Endodermal cell (in vitro differentiated cells): ENCODE measurements at places on chromosomes 12 and 14. TPM values are rescaled to one million over a fixed set of nuclear protein-coding genes. Genes with fewer than 3 reads are reported as not detected.

GRCh38 chr14:64200170-64200569 is 94.0 kb downstream of the ESR2 start:
- DNase-seq, result peak; percentile 67

DNA sequence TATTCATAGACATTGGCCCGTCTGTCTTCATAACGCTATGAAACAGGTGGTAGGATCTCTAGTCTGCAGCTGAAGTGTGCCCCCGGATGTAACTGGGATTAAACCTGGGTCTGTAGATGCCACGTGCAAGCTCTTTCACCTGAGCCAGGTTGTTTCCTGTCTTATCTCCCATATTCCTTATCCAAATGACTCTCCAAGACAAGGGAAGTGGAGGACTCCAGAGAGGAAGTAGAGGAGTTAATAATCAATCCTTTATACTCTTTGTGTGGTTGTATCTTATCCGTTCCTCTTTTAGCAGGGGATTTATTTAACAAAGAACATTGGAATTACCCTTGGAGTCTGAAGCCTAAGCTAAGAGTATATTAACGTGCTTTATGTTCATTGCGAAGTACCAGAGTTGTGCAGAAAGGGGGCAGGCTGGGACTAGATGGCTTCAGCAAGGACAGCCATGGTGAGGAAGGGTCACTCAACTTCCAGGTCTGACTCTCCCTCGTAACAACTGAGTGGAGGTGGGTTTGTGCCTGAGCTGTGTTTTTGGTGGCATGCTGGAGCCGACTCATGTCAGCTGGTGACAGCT is 82.8 kb downstream of the RIN3 start:
- DNase-seq, result peak; percentile 63

DNA sequence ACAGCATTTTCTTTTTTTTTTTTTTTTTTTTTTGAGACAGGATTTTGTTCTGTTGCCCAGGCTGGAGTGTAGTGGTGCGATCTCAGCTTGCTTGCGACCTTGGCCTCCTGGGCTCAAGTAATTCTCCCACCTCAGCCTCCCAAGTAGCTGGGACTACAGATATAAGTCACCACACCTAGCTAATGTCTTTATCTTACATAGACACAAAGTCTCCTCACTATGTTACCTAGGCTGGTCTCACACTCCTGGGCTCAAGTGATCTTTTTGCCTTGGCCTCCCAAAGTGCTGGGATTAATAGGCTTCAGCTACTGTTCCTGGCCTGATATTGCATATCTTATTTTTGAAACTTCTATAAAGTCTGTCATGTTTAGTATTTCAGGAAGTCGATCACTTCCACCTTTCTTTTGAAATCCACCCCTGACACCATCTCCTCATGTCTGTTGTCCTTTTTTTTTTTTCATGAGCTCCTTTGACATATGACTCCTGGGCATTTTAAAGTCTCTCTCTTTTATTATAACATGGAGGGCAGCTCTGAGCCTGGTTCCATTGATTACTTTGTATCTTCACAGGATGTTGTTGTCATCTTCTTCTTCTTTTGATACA is 5.9 kb upstream of the A2ML1 start:
- no peak for DNase-seq

GRCh38 chr12:98194591-98194990 is 320.8 kb upstream of the TMPO start:
- no peak for DNase-seq

GRCh38 chr12:55982319-55982936 is 8.6 kb downstream of the RAB5B start:
- DNase-seq, result no peak

DNA sequence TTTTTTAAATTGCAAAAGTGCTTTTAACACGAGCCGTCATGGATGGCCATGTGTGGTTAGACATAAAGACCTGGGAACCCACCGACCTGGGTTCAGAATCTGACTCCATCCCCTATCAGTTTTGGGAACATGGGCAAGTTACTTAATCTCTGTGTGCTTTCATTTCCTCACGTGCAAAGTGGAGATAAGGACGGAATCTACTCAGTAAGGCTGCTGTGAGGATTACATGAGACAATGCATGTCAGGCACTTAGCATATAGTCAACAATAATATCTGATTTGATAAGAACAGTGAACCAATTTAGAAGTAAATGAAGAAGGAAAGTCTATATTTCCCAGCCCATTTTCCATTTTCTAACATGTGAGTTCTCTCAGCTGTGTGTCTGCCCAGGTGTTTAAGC is 235.4 kb downstream of the SUDS3 start:
- no peak for DNase-seq

DNA sequence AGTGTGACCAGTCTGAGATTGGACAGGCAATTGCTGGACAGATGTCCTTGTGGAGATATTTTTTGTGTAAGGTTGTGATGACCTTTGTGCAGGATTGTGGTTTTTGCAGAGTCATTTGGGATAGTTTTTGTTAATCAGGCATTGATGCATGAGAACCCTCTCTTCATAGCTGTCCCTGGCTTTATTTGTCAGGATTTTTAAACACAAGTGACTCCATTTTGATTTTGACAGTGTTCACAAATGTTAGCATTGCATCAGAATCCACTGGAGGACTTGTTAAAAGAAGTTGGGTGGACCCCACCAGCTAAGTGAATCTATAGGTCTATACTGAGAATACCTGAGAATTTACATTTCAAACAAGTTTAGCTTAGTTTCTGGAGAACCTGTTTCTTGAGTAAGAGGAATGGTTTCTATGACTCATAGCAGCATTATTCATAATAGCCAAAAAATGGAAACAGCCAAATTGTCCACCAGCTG is 11.8 kb downstream of the FNTB start:
- no peak for DNase-seq

DNA sequence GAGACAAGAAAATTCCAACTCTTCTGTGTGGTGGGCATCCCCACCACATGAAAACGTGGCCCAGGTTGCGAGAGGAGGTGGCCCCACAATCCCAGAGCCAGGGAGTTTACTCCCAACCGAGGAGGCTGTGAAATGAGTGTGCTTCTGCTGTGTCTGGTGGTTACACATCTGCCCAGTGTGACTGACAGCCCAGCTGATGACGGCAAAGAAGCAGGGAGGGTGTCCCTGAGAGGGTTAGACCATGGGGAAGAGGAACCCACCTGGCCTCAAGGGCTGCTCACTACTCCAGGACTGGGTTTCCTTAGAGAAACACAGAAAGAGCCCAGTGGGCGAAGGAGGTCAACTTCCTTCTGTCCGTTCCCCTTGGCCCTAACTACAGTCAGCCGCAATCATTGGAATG is 24.6 kb downstream of the ZFP36L1 start:
- no peak for DNase-seq

DNA sequence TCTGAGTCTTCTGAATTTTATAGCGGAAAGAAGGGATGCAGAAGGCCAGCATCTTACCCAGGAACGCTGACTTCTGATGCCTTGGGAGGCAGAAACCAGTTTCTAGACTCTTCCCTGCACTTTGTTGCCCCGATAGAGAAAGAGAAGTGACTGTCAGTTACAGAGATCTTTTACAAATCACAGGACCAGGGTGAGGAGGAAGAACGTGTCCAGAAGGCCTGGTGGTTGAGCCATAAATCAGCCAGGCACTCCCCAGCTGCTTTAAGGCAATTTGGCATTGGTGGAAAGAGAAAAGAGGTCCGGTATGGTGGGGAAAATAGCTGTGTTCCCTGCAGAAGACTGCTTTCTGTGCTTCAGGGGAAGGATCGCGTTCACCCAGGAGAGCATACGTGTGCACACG is 88.7 kb upstream of the KCNA1 start:
- no peak for DNase-seq

- no peak for DNase-seq
These were observed 13.1 kb upstream of the ESPL1 start for GRCh38 chr12:53254816-53255545.

DNA sequence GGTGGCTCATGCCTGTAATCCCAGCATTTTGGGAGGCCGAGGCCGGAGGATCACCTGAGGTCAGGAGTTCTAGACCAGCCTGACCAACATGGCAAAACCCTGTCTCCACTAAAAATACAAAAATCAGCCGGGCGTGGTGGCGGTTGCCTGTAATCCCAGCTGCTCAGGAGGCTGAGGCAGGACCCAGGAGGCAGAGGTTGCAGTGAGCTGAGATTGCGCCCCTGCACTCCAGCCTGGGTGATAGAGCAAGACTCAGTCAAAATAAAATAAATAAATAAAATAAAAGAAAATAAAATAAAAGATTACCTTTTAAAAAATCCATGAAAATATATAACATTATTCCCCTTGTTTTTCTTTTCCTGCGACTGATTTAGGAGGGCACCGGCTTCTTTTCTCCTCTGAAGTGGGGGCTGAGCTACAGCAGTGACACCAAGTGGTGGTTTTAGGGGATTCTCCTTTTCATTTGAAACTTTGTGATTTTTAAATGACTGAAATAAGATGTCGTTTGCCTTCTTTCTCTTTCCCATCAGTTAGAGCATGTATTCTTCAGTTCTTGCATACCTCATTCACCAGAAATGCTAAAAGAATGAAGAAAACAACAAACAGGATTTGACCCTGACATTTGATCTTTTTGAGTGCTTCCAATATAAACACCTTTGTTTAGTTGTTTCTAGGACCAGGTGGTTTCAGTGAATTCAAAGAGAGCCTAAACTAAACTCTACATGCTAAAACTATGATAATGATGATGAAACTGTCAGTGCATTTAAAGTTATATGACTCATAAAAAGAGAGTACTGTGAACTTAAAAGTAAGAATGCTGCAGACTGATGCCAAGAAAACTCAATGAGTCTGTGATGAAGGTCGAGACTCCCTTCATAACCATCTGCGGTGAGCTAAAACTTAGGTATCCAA is 22.6 kb upstream of the PKP2 start:
- DNase-seq, result peak; percentile 63

- peak; percentile 73 for DNase-seq
These were observed 1.5 kb downstream of the CALM1 start for GRCh38 chr14:90398315-90398839.

GRCh38 chr14:95314609-95315008 is 5.1 kb downstream of the CLMN start:
- DNase-seq, result no peak

Gene CLEC1A
- not detected in 2 replicates for total RNA-seq

Gene PLCZ1
- total RNA-seq, result 0.25 TPM in 1 of 2 replicates, not detected in the other

Gene LALBA
- not detected in 3 replicates for total RNA-seq

Gene CIROP
- 0.47 to 0.74 TPM (median 0.64 TPM) in 3 replicates for total RNA-seq

Gene DIABLO
- 73.7 to 85.7 TPM (median 81.0 TPM) in 3 replicates for total RNA-seq

Gene NTS
- 2.6 and 3.0 TPM in 2 replicates for total RNA-seq
